ENCODE measurements at places on chromosomes 6 and 20.
A peak's percentile ranks its signal among the peaks of the same experiment; 100 is the strongest.

GRCh38 chr20:20261159-20261558 lies 106.7 kb upstream of the INSM1 start:
- no peak for DNase-seq

DNA sequence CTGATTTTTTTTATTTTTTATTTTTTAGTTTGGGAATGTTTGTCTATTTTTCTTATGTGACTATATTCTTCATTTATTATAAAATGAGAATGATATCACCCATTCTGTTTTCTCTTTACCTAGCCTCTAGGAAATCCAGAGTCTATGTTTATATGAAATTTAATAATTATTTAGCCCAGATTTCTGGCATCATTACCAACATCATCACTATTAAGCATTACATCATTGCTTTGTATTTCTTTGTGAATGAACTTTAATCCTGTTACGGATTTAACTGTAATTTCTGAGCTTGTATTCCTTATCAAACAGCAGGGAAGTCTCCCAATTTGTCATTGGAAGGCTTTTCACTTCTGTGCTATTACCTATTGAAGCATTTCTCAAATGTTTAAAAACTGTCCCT lies 72.7 kb upstream of the NOX3 start:
- DNase-seq, result no peak

- no peak for DNase-seq
These were observed 258.9 kb downstream of the COL12A1 start for GRCh38 chr6:74946961-74947360.

- no peak for DNase-seq
These were observed 101.8 kb upstream of the COL21A1 start for GRCh38 chr6:56349194-56349593.

GRCh38 chr6:158803733-158804143 lies 15.4 kb downstream of the EZR start:
- DNase-seq, result no peak

GRCh38 chr6:129894921-129895320 lies 33.8 kb upstream of the TMEM244 start:
- DNase-seq, result no peak

DNA sequence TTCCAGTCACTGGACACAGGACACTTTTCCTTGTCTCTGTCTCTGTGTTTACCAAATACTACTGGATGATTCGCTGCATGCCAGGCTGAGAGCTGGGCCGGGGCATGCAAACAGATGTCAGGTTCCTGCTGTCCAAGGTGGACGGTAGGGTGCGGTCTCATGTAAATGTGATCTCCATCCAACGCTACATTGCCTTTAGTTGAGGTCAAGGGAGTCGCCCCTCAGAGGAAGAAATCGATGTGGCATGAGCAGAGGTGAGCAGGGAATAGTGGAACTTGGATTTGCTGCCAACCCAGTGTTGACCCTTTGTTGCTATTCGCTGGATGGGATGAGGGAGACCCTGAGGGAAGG lies 9.8 kb upstream of the TOX2 start:
- DNase-seq, result no peak

GRCh38 chr20:45105317-45105716 lies 4.4 kb upstream of the KCNS1 start:
- no peak for DNase-seq

GRCh38 chr6:45478240-45478639 lies 100.5 kb upstream of the SUPT3H start:
- DNase-seq, result no peak

DNA sequence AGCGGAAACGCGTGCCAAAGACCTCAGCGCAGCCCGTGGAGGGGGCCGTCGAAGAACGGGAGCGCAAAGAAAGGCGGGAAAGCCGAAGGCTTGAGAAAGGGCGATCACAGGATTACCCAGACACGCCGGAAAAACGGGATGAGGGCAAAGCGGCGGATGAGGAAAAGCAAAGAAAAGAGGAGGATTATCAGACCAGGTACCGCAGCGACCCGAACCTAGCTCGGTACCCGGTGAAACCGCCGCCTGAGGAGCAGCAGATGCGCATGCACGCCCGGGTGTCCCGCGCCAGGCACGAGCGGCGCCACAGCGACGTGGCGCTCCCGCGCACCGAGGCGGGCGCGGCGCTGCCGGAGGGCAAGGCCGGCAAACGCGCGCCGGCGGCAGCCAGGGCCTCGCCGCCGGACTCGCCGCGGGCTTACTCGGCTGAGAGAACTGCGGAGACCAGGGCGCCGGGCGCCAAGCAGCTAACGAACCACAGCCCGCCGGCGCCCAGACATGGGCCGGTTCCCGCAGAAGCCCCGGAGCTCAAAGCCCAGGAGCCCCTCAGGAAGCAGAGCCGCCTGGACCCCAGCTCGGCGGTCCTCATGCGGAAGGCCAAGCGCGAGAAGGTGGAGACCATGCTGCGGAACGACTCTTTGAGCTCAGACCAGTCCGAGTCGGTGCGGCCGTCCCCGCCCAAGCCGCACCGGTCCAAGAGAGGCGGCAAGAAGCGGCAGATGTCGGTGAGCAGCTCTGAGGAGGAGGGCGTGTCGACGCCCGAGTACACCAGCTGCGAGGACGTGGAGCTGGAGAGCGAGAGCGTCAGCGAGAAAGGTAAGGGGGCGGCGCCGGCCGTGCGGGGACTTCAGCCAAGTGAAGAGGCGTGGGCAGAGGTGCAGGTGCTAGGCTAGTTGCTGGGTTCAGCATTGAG lies 296.2 kb downstream of the RIMS1 start:
- DNase-seq, result peak; percentile 24

DNA sequence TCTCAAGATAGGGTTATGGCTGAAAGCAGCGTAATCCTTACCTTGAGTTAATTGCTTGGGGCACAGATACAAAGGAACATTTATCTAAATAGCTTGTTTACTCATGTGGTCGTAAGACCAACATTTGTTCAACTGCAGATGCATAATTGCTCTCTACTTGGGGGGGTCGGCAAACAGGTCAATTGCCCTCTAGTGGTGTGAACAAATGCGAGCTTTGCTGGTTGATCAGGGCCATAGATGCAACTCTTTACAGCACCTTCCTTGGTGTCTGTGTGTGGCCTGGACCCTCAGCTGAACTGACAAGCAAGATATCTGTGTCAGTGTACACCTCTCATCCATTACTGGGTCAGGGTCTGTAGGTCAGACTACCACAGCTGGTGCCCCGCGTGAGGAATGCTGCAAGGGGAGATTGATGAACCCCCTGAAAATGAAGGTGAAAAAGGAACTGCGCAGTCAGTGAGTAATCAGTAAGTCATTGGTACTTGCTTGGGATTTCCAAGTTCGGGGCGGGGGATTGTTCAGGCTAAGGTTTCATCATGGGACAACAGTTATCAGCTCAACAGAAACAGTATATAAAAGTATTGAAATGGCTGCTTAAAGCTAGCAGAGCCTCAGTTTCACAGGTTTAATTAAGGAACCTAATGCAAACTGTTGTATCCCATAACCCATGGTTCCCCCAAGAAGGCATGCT lies 24.0 kb downstream of the HLA-DPA1 start:
- no peak for DNase-seq

GRCh38 chr20:62405108-62405980 lies 1.7 kb downstream of the CABLES2 start:
- DNase-seq, result no peak

DNA sequence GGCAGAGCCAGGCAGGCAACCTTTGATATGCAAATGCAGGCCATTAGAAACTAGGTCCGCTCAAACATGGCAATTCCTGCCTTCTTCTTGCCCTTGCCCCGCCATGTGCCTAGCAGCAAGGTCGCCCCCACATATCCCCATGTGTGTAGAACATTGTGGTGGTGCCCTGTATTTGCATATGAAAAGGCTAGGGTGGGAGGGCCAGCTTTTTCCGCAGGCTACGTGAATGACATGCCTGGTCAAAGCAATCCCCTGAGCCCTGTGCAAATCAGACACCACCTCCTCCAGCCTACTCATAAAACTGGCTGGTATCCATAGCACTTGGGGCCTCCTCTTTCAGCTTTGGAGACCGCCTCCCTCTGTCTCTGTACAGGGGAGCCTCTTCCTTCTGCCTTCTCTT lies 31.6 kb downstream of the GSTA2 start:
- no peak for DNase-seq

DNA sequence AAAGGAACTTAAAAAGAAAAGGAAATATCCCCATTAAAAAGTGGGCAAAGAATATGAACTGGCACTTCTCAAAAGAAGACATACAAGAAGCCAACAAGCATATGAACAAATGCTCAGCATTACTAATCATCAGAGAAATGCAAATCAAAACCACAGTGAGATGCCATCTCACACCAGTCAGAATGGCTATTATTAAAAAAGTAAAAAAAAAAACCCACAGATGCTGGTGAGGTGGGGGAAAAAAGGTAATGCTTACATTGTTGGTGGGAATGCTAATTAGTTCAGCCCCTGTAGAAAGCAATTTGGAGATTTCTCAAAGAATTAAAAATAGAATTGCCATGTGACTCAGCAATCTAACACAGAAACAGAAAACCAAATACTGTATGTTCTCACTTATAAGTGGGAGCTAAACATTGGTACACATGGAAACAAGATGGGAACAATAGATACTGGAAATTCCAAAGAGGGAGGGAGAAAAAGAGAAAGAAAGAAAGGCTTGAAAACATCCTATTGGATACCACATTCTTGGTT lies 437.1 kb downstream of the GRIK2 start:
- no peak for DNase-seq

- DNase-seq, result no peak
These were observed 289.7 kb upstream of the ID4 start for GRCh38 chr6:19547507-19547906.

GRCh38 chr6:155614606-155615005 lies 159.0 kb upstream of the NOX3 start:
- DNase-seq, result no peak

DNA sequence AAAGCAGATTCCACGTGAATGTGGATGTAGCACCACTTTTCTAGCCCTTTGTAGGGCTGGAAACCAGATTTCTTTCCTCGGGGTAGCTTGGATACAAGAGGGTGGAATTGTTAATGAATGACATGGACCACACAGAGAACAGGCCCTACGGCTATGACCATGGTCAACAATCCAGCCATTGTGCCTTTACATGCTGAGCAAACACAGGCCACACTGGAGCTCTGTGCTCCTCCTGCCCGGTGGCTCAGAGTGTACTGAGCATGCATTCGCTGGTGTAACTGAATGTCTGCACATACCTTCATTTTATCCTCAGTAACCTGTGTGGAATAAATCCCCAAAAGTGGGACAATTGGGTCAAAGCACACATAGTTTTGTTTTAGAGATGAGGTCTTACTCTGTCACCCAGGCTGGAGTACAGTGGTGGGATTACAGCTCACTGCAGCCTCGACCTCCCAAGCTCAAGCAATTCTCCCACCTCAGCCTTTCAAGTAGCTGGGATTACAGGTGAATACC lies 32.8 kb downstream of the LRP11 start:
- DNase-seq, result no peak

DNA sequence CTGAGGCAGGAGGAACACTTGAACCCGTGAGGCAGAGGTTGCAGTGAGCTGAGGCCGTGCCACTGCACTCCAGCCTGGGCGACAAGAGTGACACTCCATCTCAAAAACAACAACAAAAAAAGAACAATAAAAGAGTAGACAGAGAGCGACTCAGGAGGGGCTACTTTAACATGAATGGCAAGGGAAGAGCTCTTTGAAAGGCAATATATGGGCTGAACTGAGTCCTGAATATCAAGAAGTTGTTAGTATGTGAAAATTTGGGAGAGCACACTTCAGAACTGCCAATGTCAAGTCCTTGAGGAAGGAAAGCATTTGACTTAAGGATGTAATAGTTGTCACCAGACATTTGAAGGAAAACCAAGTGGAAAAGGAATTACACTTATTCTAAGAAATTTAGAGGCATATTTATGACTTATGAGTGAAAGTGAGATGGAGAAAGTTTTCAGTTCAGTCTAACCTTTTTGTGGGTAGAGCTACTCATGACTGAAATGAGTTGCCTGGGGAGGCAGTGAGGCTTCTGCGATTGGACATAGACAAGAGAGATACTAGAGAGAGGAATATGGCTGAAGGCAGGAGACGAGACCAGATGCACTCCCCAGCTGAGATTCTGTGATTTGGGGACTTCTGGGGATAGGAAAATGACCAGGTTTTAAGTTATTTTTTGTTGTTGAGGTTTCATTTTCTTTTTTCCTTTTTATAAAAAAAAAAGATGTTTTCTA lies 48.6 kb upstream of the SLC16A10 start:
- DNase-seq, result no peak

DNA sequence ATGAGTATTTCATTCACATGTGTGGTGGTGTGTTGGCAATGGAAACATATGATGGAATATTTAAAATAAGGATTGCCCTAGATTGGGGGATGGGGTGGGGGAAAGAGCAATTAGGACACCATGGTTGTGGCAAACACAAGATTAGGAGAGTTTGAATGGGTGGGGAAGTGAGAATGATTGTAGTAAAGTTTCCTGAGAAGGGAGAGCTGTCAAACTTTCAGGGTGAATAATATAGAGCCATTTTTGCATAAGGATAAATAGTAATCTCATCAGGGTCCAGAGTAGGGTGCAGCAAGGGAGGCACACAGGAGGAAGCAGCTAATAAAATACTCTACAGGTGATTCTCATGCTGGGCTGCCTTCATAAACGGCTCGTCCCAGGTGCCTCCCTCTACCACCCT lies 294.9 kb upstream of the MARCKS start:
- no peak for DNase-seq

DNA sequence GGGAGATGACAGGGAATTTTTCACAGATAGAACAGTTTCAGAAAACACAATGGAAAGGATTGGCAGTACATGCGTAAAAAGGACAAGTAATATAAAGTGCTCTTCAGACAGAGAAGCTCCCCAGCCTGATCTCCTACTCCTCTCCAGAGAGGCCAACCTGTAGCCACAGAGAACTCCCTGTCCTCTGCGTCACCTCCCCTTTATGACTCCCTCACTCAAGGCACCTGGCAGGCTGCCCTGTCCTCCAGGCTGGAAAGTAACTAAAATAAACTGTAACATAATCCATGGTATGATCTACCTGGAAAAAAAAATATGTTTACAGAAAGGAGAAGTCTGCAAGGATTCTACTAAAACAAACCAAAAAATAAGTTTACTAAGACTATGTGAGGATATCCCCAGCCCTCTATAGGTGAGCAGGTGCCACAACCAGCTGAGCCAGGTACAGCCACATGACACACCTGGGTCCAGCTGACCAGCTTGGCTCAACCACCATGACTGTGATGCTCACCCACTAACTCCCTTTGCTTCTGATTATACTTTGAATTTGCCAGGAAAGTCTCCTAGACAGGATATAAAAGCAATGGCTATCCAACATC lies 29.2 kb downstream of the MBOAT1 start:
- no peak for DNase-seq

DNA sequence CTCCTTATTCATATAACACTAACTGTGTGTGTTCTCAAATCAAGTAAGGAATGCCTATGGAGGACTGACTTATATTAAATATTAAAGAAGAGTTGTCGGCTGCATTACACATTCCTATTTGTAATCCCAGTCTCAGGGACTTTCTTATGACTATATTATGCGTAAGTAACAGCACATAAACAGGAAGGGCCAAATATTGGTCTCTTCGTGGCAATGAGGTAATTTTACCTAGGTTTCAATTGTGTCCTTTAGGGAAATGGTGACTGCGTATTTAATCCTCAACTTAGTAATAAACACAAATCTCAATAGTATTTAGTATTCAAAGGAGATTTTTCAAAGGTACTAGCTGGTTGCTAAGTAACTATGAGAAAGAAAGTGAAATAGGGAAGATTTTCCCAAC lies 22.8 kb upstream of the EPM2A start:
- no peak for DNase-seq

GRCh38 chr6:101645770-101646169 lies 252.3 kb downstream of the GRIK2 start:
- no peak for DNase-seq

GRCh38 chr20:59961423-59961822 lies 3.2 kb downstream of the CDH26 start:
- DNase-seq, result no peak

All from right renal cortex interstitium (tissue), 3 donors.